Activated CD4-positive, alpha-beta T cell treated with anti-CD3 and anti-CD28 coated beads for 48 hours (primary cell): ENCODE measurements at places on chromosomes 6 and 20.

GRCh38 chr6:24223115-24223919, 97.3 kb downstream of the NRSN1 start:
- DNase-seq: no peak

DNA sequence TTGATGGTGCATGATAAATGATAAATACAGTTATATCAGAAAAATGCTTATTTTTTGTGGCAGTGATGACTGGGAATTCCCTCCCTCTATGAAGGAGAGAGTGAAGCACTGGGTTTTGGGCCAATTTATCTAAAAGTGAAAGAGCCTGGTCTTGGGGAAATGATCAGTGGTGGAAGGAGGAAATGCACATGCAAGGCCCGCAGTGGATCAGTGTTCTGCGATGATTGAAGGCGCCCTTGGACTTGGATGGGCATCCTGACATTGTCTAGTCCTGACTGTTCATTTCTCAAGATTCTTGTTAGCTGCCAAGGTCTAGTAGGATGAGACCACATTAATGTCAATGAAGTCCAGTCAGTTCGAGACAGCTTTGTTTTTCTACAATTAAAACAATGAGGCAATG, 272.0 kb upstream of the SLC35B3 start:
- DNase-seq: no peak

DNA sequence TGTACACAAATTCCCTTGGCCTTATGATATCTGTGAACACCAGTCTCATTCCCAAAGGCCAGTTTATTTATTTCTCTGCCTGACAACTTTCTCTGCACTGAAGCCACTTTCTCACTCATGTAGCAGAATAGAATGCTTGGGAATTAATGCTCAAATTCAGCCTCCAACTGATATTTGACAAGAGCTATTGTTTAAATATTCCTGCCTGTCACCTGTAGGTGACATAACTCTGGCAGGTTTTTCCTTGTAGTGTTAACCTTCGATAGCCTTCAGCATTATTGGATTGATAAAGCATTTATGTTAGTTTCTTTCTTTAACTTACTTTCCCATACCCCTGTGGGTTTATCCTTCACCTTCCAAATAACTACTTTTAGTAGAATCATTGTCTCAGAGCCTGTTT, 1183.2 kb upstream of the ADGRB3 start:
- DNase-seq: no peak

DNA sequence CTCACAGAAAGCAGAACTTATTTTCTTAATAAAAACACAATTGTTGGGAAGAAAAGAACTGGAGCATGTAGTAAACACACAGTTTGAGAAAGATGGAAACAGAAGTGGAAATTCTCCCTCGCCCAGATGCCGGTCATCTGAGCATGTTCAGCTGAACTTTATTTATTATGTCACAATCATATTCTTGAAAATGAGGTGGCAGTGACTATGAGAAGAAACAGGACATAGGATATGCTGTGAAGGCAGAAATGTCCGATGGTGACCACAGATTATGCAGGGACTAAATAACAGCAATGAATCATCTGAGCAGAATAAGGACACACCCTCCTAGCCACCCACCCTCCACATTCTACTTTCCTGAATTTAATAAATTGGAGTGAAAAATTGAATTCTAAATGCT, 425.3 kb upstream of the NOX3 start:
- no peak for DNase-seq

DNA sequence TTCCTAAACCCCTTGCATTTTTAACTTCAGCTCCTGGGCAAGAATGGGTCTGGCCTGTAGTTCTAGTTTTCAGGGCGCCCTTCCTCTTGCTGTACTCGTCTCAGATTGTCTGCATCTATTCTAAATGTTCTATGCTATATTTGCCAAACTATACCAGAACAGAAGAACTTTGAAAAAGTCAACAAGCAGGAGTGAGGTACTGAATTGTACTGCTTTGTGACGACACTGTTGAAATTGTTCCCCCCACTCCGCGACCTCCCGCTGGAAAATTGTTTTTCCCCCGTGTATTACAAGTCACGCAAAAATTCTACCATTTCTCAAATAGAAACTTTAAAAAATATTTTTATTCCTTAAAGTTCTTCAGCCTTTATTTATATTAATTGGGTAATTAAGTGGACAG, 73.9 kb downstream of the CBFA2T2 start:
- no peak for DNase-seq

DNA sequence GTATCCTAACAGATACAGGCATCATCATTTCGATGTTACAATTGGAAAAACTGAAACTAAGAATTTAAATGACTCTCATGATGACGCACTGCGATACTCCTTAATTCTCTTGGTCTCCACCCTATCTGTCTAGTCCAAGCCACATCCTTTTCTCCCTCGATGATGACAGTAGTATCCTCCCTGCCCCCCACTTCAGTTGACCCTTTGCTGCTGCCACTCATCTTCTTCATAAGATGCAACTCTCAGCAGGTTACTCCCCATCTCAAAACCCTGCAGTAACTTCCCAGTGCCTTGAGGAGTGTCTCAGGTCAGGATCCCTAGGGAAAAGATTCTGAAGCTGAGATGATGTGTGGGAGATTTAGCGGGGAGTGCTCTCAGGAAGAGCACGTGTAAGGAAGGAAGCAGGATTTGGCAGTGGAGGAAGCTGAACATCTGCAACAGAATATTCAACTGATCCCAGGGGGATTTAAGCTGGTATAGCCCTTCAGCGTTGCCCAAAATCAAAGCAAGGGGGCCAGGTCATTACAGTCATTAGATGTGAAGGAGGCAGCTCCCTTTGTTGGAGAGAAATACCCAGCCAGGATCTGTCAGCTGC, 16.1 kb downstream of the JPH2 start:
- DNase-seq: no peak

GRCh38 chr6:113522376-113522775, 334.8 kb upstream of the MARCKS start:
- DNase-seq: no peak

DNA sequence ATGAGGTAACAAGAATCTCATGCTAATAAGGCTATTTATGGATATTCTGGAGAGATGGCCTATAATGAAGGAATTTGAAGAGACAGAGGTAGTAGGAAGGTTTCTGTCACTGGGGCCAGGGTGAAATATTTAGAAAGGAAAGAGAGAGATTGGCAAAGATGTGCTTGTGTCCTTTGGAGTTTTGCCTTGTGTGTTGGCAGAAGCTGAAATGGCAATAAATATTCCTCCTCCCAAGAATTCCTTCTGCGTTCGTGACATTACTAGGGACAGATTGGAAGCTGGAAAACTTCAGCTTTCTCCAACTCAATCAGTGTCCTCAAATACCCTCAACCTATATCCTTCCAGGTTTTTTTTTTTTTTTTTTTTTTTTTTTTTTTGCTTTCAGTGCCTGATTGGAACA, 6.3 kb downstream of the SAMD5 start:
- DNase-seq: no peak

GRCh38 chr20:16301986-16302385, 271.3 kb downstream of the KIF16B start:
- DNase-seq: no peak

- DNase-seq: no peak
Observed at GRCh38 chr6:140303218-140303949, 928.9 kb upstream of the CITED2 start.

GRCh38 chr20:24131684-24132083, 143.1 kb upstream of the GGTLC1 start:
- no peak for DNase-seq

DNA sequence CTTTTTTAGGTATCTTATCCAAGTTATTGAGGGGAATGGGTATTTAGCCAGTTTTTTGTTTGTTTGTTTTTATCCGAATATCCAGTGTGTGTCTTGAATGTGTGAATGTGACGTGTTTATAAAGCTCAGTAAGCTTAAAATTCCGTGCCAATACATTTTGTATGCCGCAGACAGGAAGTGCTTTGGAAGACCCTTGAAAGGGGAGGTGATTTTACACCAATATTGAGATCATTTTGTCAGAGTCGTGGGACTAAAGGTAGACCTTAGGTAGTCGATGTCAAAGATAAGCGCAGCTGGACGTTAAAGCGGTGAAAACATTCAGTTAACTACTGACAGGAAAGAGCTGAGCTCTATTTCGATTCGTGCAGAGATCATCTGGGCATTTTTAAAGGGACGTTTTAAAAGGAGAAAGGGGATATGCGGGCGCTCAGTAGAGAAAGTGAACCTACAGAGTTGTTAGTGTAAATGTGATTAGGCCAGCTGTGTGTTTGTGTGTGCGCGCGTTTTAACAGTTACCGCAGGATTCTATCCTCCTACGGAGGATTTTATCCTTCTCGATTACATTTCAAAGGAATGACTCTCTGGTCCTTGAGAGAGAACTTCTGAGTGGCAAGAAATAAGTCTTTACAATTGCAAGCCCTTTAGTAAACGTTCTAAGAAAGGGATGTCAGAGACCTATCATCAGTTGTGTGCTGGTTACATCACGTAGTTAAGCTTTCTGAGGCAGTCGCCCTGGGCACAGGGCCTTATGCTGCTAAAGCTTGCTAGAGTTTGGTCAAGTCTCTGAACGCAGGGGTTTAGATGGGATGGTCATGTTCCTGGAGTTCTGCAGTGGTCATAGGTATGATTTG, 625 bp upstream of the ECHDC1 start:
- no peak for DNase-seq

DNA sequence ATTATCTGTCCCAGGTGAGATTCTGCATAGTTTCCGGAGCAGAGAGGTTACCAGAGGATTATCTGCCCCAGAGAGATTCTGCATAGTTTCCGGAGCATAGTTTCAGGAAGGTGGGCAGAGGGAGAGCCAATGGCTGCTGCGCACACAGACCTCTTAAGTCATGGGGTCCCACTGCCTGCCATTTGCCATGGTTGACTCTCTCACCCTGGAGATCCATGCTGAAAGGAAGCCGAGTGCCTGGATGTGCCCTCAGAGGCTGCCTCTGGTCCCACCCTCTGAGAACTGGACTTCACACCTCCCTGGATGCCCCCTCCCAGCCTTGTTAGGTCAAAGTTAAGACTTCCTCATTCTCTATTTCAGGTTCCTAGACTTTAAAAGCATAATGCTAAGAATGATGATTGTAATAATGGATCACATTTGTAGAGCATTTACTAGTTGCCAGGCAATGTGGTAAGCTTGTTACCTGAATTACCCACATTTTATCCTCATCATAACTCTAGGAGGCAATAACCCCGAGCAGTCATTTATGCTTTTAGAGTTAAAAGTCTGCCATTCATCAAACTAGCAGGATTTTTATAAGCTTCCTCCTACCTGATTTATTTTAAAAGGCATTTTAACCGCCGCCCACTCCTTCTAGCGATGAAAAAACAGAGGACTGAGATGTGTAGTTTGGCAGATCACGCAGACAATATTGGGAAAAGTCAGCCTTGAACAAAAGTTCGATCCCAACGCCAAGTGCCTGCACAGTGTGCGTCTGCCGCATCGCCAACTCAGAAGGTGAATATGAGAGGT, 11.9 kb downstream of the SERPINB9 start:
- DNase-seq: no peak

- no peak for DNase-seq
Observed at GRCh38 chr6:121652223-121652622, 216.8 kb downstream of the GJA1 start.

DNA sequence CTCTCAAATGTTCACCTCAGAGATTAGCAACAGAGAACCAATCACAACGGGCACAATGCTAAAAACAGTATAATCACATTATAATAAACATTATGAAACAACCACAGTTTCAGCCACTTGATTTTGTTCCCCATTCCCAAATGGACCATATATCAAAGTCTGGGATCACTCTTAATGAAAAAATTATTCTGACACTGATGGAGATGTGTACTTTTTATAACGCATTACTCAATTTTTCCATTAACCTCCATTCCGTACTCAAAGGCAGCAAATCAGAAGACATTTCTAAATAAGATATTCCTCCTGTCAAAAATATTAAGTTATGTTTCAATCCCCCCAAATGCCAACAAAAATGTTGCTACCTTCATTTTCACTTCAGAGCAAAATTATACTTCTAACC, 2.8 kb downstream of the CPNE1 start:
- no peak for DNase-seq

GRCh38 chr20:56460459-56460858, 8.0 kb upstream of the RTF2 start:
- no peak for DNase-seq

- no peak for DNase-seq
Observed at GRCh38 chr6:44082872-44083321, 44.4 kb downstream of the MRPL14 start.

GRCh38 chr20:58576603-58576970, 61.4 kb upstream of the APCDD1L start:
- no peak for DNase-seq

DNA sequence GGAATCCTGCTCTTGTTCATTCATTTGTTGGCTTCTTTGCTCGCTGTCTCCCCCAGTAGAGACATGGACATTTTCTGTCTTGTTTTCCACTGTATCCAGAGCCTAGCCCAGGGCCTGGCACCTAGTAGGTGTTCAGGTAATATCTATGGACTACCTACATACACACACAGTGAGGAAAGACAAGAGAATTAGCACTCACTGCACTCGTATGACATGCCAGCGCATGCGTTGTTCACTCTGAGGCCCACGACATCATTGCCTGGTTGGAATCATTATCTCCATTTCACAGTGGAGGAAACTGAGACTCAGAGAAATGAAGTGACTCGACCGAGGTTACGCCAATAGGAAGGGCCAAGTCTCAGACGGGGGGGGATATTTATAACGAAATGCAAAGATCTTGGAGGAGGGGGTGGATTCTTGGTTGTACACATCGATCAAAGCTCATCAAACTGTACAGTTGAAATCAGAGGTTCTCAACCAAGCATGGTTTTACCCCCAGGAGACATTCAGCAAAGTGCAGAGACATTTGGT, 140.1 kb upstream of the PTPN1 start:
- no peak for DNase-seq

DNA sequence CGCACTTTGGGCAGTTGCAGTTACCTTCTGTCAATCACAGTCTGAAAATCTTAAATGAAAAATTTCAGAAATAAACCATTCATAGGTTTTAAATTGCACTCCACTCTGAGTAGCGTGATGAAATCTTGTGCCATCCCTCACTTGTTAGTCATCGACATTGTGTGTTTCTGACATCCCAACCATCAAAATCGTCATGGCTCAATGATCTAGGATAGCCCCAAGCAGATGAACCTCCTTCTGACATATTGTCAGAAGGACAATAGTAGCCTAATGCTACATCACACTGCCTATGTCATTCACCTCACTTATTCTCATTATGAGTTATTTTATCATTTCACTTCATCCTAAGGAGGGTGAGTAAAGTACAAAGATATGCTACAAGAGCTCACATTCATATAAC, 284.8 kb downstream of the PTPRK start:
- DNase-seq: no peak
